CD4-positive, alpha-beta T cell treated with Interleukin-10 for 1 hour (primary cell): ENCODE measurements at places on chromosomes 11 and 22.
A peak's percentile ranks its signal among the peaks of the same experiment; 100 is the strongest.

GRCh38 chr11:65743681-65744025, 23.1 kb upstream of the RNASEH2C start:
- DNase-seq: no peak

- DNase-seq: no peak
These were observed 12.0 kb upstream of the TMEM121B start for GRCh38 chr22:17133137-17133536.

DNA sequence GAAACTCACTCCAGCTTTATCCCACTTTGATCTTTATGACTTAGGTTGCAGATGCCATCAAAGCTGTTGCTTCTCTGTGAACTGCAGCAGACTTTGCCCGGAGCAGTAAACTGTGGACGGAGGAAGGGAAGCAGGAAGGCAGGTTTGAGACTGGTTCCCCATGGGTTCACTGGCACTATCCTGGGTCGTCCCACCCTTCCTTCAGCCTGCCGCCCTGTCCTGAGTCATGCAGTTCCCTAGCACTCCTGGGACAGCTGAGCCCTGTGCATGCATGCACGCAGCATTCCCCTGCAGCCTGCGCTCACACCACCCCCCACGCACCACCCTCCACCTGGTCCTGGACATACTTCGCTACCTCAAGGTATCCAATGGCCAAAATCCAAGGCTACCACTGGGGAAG, 23.5 kb upstream of the P2RY2 start:
- DNase-seq: no peak

GRCh38 chr11:7348432-7349304, 97.0 kb downstream of the SYT9 start:
- DNase-seq: no peak

GRCh38 chr11:76810151-76810853, 27.1 kb downstream of the TSKU start:
- peak; percentile 36 for DNase-seq

- DNase-seq: no peak
These were observed 658 bp downstream of the C11orf71 start for GRCh38 chr11:114399490-114400215.

DNA sequence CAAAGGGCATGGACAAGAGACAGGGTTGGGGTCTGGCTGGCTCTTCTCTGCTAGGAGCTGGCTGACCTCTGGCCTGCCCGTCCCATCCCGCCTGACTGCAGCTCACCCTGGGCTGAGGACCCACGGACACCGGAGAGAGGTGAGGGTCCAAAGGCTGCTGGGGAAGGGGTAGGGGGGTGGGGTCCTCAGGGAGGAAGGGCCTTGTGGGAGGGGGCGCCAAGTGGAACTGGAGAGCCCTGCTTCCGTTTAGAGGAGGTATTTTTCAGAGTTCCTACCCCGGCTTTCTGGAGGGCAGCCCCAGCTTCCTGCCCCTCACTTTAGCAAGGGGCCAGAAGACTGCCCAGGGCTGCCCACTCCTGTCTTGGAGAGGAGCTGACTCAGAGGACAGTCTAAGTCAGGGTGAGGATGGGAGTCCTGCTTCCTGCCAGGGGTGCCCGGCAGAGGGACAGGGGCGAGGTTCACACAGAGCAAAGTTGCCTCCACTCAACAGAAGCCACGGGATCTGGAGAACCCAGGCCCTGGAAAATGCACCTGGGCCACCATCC, 7.1 kb downstream of the LARGE2 start:
- no peak for DNase-seq

DNA sequence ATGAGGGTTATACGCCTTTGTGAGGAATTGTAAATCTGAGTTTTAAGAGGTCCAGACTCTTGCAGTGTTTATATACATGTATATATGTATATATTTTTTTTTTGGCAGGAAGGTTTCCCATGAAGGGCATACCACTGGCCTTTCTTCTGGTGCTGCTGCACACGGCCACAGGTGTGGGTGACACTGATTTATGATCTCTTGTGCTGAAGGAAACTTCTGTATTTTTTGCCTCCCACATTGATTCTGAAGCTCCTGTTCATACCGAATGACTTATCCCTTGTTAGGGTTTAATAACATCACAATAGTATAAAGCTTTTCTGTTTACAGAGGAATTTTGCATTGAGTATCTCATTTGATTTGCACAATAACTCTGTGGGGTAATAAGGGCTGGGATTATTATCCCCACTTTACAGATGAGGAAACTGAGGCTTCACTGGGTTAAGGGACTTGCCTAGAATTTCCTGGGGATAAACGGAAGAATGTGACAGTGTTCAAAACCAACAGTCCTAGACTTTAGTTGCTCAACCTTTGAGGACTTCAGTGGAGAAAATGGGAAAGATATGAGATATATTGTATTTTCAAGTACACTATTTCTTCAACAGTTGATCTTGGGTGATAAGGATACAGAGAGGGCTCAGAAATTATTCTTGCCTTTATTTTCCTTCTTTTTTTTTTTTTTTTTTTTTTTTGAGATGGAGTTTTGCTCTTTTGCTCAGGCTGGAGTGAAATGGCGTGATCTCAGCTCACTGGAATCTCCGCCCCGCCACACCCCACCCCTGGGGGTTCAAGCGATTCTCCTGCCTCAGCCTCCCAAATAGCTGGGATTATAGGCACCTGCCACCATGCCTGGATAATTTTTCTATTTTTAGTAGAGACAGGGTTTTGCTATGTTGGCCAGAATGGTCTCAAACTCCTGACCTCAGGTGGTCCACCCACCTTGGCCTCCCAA, 70.1 kb downstream of the MICAL2 start:
- DNase-seq: no peak

DNA sequence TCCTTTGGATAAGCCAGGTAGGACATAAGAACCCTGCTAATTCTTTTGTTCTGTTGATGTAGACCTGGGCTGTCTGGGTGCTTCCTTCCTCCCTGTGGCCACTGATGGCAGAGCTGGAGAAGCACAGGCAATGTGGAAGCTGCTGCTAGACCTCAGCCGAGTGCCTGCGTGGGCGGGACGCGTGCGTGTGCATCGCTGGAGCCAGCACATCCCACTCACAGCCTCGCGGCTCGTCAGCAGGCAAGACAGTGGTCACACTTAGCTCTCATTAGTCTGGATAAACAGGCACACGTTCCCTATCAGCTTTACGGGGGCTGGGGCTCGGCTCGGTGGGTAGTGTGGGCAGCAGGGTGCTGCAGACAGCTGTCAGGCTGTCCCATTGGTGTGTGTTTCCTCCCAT, 155.7 kb downstream of the GRIK4 start:
- no peak for DNase-seq

DNA sequence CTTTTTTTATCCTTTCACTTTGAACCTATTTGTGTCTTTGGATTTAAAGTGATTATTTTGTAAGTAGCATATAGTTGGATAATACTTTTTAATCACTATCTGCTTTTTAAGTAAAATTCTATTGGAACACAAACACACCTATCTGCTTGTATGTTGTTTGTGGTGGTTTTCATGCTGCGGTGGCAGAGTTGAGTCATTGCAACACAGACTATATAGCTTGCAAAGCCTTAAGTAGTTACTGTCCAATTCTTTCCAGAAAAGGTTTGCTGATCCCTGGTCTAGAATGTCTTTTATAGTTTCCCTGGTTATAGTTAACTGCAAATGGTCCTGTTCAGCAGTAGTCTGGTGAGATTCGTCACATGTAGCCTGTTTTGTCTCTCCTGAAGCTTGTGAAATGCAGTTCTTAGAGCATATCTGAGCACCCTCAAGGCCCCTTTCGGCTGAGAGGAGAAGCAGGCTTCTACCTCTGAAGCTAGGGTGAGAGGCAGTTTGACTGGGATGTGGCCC, 21.5 kb downstream of the SHANK3 start:
- no peak for DNase-seq

GRCh38 chr11:94725097-94725496, 43.1 kb upstream of the AMOTL1 start:
- no peak for DNase-seq

- no peak for DNase-seq
These were observed 2.2 kb upstream of the OR52H1 start for GRCh38 chr11:5550440-5551095.

DNA sequence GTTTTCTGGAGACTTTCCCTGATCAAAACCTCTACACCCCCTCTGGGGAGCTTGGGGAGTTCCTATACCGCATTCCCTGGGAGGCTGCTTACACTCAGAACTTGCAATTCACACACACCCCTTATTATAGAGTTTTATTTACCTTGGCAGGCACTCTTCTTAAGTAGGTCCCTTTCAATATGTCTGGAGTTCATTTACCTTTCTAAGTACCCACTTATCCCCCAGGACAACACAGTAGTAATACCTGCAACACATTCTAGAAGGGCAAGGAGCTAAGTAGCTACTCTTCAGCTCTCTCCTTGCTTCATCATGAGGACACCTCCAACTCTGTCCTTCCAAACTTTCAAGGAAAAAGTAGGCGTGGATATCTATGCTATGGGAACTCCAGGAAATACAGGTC, 127.8 kb upstream of the ANO3 start:
- DNase-seq: no peak

- peak; percentile 28 for DNase-seq
These were observed 7.2 kb downstream of the ELFN2 start for GRCh38 chr22:37419969-37420685.

GRCh38 chr11:28026634-28027290, 81.2 kb downstream of the KIF18A start:
- DNase-seq: no peak

DNA sequence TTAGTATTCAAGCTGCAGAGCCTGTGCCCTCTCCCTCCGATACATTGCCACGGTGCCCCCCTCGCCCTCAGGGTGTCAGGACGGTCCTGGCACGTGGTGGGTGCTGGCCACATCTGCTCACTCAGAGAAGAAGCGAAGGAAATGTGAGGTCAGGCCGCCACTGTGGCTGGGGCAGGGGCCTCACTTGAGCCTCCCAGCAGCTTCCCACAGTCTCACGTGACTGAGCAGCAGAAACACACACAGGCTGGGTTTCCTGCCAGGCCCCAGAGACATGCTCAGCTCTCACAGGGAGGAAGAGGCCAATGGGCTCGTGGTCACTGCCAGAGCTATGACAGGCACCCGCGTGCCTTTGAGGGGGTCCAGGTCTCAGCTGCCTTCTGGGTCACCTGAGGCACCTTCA, 37.9 kb upstream of the PRR5 start:
- DNase-seq: peak; percentile 67

DNA sequence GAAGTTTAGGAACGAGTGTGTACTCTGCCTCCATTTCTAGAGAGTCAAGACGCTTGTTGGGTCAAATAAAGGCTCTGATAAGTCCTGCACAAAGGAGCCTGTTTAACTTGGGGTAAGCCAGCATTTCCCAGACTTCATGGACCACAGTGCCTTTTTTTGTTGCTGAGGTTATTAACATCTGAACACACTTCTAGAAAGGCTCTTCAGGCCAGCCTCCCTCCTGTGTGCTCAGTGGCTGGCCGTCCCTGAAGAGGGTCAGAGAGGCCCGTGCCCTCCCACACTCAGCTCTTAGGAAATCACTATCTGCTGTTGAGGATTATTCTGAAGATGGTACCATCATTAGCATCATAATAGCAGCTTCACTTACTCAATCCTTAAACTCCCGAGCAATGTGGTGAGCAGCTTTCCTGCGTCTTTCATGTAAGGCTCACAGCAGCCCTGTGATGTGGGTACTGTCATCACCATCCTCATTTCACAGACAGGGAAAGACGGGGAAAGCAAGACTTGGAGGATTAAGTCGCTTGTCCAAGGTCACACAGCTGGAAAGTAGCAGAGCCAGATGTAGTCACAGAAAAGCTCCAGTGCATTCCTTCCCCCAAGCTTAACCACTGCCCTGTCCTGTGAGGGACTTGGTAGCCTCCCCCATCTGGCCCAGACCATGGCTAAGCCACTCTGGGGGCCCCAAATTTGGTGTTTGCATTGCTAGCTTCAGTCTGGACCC, 71.3 kb downstream of the TSPAN18 start:
- DNase-seq: no peak

GRCh38 chr11:64728757-64729365, 5.9 kb upstream of the NRXN2 start:
- DNase-seq: no peak

DNA sequence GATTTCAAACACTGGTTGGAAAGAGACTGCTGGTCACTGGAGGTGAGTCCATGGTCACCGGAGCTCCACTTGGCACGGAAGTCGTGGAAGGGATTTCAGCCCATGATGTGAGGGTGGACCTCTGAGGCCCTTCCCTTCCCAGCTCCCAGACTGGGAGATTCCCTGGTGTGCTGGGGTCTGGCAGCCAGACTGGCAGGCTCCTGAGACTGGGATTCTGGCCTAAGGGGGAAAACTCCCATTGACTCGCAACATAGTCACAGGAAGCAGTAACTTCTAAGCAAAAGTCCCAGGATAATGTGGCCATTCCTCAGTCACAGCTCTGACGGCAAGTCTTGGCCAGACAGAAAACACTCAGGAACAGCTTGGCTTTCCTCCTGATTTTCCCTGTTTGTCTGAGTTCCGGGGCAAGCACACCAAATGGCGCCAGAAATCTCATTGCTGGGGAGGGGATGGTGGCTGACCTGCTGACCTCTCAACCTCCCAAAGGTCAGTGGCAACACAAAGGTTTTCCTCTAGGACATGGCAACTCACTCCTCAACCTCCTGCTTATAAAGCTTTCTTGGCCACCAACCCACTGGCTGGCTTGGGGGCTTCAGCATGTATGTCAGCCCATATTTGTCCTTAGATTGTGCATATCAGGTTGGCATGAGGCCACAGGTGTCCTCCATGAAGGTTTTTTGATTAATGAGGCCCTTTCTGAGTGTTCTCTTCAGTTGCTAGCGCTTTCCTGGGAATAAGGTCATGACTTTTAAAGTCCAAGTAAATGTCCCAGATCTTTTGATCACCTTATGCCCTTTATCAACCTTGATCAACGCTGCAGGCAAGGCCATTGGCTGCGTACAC, 99.5 kb downstream of the CCDC81 start:
- DNase-seq: no peak

- no peak for DNase-seq
These were observed 266.3 kb downstream of the DDX10 start for GRCh38 chr11:108931168-108931567.

GRCh38 chr11:121575250-121575962, 122.6 kb upstream of the SORL1-AS1 start:
- no peak for DNase-seq

- DNase-seq: no peak
These were observed 100.4 kb upstream of the DDI1 start for GRCh38 chr11:103936059-103936458.

DNA sequence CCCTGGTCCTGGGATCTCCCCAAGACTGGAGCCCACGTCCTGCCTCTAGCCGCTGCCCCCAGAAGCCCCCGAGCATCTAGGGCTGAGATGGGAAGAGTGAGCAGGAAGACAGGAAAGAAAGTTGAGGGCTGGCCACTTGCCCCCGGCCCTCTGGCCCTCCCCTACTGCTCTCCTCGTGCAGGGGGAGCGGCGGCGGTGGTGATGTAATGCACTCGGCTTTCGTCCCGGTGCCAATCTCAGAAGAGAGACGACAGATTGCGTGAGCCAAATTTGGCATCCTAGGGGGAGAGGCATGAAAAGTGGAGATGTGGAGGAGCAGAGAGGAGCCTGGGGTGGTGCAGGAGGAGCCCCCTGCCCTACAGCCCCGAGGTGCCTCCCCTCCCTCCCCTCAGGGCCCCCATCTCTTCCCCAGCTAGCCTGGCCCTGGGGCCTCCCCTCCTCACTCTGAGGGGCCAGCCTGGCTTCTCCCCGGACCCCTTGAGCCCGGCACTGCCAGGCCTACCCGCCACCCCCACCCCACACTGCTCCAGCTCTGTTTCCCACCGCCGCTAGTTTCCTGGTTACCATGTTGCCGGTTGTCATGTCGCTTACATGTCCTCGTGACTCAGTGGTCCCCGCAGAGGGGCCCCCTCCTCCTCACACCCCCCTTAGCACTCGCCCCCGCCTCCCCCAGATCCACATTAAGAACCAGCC, 2.5 kb downstream of the KCNJ4 start:
- DNase-seq: no peak

- no peak for DNase-seq
These were observed 65.4 kb downstream of the GAB2 start for GRCh38 chr11:78351979-78352841.
